ENCODE measurements at places on chromosomes 5 and 9.

DNA sequence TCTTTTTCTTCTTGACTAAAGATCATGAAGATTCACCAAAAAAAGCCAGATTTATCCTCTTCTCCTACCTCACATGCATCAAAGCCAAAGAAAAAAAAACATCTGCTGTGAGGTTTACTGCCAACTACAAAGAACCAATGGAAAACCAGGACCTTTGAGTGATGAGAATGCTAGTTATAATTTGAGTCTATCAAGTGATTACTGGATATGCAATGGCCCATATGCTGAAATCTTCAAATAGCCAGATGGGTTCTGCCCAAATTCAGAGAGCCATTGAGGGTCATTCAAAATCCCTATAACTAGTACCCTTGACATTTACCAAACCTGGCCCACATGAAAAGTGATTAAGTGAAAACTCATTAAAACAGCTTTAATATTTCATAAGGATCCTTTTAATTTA, 78.4 kb upstream of the ACO1 start:
- no peak for DNase-seq

DNA sequence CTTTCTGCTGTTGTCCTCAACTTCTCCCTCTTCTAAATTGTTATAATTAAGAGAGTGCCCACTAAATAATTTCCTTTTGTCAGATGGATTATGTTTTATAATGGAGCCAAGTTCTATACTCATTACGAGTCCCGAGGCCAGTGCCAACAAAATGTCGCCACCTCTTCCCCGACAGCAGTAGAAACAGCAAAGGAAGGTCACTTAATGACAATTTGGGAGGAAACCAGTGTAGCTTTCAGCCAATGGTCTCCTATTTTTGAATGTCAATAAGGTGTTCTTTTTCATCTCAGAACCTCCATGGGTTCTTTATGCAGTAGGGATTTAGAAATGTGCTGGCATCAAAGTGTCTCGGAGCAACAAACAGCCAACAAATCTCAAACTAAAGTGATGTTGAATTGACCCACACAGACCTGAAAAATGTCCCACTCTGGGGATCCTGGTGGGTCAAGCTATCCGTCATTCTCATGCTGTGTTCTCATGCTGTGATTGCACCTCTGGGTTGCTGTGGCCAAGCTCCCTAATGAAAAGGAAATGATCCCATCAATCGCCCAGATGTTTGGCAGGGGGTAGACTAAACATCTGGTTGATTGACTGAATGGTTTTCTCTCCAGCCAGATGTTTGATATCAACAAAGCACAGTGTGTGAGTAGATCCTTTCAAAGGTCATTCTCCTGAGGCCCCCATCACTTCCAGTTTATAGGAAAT, 291.9 kb downstream of the DMAC1 start:
- DNase-seq: no peak

DNA sequence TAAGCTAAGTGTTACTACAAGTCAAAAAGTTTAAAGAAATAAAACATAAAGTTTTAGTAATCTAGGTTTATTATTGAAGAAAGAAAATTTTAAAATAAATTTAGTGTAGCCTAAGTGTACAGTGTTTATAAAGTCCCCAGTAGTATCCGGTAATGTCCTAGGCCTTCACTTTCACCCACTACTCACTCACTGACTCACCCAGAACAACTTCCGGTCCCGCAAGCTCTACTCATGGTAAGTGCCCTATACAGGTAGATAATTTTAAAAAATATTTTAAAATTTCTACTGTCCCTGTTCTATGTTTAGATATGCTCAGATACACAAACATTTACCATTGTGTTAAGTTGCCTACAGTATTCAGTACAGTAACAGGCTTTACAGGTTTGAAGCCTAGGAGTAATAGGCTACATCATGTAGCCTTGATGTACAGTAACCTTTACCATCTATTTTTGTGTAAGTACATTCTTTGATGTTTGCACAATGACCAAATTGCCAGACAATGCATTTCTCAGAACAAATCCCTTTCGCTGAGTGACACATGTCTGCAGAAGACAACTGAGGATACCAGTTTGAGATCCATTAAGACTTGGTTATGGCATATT, 253.6 kb downstream of the TRIM32 start:
- DNase-seq: no peak

DNA sequence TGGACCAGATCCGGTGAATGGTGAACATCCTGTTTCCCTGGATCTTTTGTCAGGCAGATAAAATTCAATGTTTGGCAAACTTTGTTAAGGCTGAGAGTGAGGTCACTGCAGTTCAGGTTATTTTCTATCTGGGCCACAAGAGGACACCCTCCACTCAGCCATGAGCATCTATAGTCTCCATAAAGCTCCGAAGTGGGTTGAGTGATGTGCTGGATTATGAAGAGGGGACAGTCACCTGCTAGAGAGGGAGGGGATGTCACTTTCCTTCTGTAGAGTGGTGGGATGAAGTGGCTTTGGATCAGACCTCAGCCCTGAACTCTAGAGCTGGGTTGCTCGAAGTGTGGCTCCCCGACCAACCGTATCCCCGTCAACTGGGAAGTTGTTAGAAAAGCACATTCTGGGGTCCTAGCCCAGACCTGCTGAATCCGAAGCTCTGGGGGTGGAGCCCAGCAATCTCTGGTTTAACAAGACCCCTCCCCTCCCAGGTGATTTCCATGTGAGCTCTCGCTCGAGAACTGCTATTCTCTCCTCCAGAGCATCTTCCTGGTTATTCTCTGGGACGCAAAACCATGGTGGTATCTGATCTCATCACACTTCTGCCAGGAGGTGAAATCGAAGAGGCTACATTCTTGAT, 31.8 kb upstream of the FGF1 start:
- peak; percentile 60 for DNase-seq

- no peak for DNase-seq
Observed at GRCh38 chr5:56479696-56480077, 246.6 kb upstream of the ANKRD55 start.

- peak; percentile 95 for DNase-seq
Observed at GRCh38 chr5:140372971-140373487, 13.0 kb downstream of the SLC4A9 start.

DNA sequence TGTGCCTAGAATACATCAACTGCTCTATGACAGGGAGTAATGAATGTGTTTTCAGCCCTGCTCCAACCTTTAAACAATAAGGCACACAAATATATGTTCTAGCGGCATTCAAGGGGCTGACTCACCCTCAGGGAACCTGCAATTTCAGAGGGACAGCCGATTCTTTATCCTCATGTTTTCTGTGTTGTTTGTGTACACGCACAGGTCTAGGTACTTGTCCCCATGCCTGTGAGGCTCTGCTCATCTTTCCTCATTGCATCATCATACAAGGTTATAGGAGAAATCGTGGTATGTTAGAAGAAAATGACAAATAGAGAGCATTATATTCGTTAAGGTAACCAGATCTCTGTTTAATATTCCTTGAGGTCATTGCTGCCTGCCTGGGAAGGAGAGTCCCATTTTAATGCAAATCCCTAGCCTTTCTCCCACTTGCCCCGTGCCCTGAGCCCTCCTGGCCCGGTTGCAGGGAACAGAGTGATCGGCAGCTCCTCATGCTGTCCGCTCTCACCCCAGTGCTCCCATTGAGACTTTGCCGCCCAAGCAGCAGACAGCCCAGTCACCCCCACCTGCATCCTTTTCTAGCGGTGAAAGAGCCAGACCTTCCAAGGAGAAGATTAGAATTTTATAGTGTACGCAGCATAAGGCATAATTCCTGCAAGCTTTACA, 14.6 kb downstream of the MAP1B start:
- DNase-seq: peak; percentile 54

GRCh38 chr5:153659039-153659736, 168.7 kb downstream of the GRIA1 start:
- no peak for DNase-seq

GRCh38 chr5:169871826-169872490, 108.3 kb downstream of the INSYN2B start:
- no peak for DNase-seq

- peak; percentile 70 for DNase-seq
Observed at GRCh38 chr9:136326061-136326760, 1.1 kb upstream of the GPSM1 start.

- no peak for DNase-seq
Observed at GRCh38 chr5:91464886-91465646, 81.9 kb upstream of the ARRDC3 start.

- DNase-seq: no peak
Observed at GRCh38 chr5:71652803-71653543, 65.8 kb downstream of the MCCC2 start.

DNA sequence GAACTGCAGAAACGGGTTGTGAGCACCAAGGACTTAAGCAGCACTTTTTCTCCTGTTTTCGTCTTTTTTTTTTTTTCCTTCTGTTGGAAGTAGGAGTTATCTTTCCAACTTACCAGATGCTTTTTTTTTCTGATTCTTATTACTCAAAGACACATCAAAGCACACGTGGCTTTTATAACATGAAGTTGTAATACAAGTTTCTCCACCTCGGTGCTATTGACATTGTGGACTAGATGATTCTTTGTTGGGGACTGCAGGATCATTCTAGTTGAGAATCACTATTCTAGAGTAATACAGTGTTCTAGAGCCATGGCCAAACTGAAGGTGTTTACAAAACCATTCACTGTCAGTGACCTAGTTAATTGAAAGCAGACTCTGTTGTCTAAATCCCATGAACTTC, 51.5 kb downstream of the MYO10 start:
- no peak for DNase-seq

DNA sequence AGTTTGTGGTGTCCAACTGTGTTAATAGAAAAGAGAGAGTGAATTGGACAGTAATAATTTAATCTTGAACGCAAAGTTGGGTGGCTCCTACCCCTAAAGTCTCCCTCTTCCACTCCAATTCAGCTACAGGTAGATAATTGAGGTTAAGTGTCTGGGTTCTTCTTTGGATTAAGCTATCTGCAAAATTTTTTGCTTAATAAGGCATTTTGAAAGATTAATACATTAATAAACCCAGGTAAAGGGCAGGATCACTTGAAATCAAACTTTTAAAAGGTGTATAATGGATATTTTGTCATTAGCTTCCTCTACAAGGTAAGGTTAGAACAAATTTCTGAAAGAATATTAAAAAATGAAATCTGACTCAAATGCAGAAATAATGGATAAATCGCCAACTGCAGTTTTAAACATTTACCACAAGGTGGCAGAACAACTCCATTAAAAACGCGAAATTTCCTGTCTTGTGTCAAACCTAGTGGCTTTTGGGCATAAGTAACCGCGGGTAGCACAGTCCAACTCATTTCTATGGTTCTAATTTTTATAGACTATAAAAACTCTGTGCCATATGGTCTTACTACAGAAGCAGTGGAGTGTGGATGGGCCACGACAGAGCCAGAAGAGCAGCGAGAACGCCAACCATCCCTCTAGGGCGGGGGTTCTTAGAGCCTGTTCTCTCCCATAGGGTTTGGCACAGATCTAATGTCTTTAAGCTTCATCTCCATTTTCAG, 276.5 kb downstream of the ARHGEF28 start:
- DNase-seq: peak; percentile 67
